Activated CD8-positive, alpha-beta memory T cell treated with anti-CD3 and anti-CD28 coated beads, Interleukin-2, amount 50 U/mL, for 4 hours (primary cell): ENCODE measurements at places on chromosomes 7 and 10.

DNA sequence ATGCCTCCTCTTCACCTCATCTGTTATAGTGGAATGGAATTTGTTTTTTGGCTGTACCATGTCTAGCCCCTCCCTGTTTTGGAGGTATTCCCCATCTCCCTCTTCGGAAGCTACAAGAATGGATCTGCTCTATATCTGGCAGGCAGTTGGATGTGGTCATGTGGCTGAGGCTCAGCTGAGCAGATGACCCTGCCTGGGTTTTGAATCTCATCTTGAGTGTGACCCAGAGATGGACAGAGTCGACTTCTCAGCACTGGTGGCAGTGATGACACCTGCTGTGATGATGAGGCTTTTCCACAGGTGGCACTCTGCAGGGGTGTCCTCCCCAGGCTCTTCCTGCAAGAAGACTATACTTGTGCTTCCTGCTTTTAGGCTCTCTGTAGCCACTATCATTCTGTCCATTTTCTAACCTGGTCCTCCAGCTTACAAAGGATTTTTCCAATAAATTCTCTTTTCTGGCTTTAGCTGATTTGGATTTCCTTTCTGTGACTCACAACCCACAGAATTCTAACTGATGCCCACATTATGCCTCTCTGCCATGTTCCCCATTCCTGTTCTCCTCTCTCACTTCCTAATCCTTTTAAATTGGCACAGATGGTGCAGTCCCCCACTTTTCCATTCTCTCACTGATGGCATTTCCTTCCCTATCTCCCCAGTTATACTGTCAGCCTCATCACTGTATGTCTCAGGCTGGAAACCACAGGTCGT is 7.5 kb upstream of the ARHGAP22 start:
- no peak for DNase-seq

DNA sequence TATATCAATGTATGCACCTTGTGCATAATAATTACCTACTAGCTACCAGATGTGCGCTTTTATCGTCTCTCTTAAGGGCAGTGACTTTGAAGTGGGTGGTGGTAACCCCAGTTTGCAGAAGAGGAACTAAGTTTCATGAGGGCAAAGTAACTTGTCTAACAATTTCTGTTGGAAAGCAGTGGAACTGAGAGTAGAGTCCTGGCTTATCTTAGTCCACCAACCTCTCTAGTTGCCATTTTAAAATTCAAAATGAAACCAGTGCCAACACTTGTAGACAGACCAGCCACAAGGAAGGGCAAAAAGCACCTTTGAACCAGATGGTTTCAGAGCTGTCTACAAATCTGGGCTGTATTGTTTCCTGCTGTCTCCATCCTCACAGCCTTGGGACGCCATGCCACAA is 32.0 kb upstream of the RBM20 start:
- no peak for DNase-seq

DNA sequence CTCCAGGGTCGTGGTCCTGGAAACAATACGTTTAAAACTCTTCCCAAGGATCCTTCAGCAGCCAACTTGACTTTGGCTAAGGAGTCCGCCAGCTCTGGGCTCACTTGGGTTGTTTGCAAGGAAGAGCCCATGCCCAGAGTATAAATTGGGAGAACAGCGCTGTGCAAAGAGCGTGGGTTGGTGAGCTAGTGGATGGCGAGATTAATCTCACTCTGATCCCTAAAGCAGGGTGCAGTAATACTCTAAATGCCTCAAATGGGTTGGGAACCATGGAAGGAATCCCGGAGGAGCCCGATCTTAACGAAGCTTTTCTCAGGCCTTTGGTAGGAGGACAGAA is 495 bp upstream of the SDHAF3 start:
- no peak for DNase-seq

DNA sequence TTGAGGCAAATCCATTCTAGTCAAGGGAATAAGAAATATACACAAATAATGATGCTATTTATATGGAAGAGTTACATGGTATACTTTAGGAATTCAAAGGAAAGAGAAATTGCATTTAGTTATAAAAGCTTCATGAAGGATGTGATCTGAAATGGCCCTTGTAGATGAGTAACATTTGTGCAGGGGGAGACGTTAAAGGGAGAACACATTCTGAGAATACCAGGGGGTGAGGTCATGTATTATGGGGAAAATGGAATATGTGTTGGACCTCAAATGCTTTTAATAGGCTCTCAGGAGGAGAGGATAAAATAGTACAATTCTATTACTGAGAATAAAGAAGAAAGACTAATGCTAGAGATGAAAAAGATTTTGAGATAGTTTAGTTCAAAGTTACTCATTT is 122.5 kb upstream of the NOBOX start:
- no peak for DNase-seq

DNA sequence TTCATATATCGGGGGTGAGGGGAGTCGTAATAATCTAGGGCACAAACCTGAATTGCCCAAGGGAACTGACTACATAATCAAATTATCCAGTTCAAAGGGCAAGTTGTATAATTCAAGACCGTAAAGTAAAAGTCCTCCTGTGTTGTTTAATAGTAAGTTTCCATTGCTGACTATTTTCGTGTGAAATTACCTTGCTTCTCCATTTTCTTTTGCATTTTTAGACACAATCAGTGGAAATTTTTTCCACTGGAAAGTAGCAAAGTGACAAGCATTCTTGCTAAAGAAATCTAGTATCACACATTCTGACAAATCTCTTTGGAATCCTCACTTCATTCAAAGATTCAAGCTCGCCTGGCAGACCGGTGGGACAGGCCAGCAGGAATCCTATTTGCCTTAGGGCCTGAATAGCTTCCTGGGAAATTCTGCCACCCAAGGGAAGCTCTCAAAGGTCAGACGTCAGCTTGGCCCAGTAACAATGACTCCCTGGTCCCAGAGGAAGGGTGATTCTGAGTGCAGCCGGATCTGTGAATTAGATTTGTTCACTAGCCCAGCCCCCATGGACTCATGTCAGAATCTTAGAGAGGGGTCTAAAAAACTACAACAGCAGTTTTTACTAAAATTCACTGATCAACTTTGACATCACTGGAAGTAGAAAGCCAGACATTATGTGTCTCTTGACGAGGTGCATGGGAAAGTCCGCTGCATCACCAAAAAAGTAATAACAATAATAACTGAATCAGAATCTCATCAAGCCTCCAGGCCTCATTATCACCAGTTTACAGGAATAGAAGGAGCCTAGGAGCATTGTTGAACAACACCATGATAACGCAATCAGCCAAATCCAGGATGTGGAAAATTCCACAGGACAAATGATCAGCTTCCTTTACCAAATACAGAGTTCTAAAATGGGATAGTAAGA is 161.0 kb downstream of the SKIDA1 start:
- DNase-seq, result no peak

GRCh38 chr10:117131376-117132327 is 6.4 kb downstream of the VAX1 start:
- DNase-seq, result no peak

GRCh38 chr7:156156734-156157408 is 344.6 kb upstream of the SHH start:
- no peak for DNase-seq

GRCh38 chr7:107474104-107474521 is 4.3 kb downstream of the GPR22 start:
- no peak for DNase-seq
